ENCODE measurements at places on chromosomes 16 and 17. TPM values are rescaled to one million over a fixed set of nuclear protein-coding genes. Genes with fewer than 3 reads are reported as not detected.

DNA sequence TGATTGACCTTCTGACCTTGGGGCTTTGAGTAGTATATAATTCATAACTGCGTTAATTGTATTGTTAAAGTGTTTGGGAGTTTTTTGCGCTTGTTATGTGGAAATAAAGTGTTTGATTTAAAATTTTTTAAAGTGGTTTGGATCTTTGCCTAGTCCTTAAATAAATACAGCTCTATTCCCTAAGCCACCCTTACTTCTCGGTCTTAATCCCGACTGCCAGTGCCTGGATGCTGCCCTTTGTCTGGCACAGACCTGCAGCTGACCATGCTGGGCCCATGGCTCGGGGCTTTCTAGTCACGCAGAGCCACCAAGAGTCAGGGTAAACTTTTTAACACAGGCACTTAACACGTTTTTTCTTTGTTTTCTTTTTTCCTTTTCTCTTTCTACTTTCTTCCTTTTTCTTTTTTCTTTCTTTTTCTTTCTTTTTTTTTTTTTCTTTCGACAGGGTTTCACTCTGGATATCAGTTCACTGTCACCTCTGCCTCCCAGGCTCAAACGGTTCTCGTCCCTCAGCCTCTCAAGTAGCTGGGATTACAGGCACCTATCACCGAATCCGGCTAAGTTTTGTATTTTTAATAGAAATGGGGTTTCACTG, 19.6 kb upstream of the SLC5A11 start:
- H3K4me1 ChIP-seq: peaks cover 5% of the 10 kb centered on the region
- no peak overlapping the region for H3K4me3 ChIP-seq
- H3K36me3 ChIP-seq: peaks cover 26% of the 10 kb centered on the region
- no peak for DNase-seq
- no peak overlapping the region for H3K27ac ChIP-seq

DNA sequence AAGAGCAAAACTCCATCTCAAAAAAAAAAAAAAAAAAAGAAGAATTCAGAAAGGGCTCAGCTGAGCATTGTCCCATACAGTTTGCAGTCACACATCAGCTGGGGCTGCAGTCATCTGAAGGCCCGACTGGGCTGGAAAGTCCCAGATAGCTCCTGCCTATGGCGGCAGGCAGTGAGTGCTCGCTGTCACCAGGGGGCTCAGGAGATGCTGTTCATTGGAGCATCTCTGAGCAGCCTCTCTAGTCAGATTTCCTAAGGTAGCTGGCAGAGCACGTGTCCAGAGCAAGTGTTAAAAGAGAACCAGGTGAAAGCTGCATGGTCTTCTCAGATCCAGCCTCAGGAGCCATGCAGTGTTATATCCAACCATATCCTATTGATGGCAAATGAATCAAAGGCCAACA, 75.8 kb downstream of the WSCD1 start:
- H3K27me3 ChIP-seq: peaks cover 25% of the 10 kb centered on the region
- H3K4me3 ChIP-seq: no peak overlapping the region
- H3K36me3 ChIP-seq: no peaks in the 10 kb centered on the region
- H3K4me1 ChIP-seq: no peaks in the 10 kb centered on the region

DNA sequence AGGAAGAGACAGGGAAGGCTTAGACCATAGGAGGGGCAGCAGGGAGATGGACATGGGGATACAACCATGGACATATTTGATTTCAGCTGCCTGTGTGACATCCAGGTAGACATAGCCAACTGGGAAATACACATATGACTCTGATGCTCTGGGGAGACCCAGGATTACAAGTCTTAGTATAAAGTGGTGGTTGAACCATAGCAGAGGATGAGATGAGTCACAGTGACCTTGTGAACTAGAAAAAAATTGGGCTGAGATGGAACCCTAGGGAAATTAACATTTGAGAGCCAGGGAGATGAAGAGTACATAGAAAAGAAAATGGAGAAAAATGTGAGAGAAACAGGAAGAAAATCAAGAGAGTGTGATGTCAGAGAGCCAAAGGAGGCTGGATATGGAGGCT, 10.2 kb downstream of the MARCHF10 start:
- peaks cover 7% of the 10 kb centered on the region for H3K27me3 ChIP-seq
- H3K27ac ChIP-seq: no peak overlapping the region
- no peak overlapping the region for H3K4me3 ChIP-seq
- no peaks in the 10 kb centered on the region for H3K36me3 ChIP-seq
- H3K4me1 ChIP-seq: peaks cover 26% of the 10 kb centered on the region

The TBC1D10B gene
- 46.8 TPM for total RNA-seq

The BIRC5 gene
- 20.0 TPM for total RNA-seq

The MYL11 gene
- total RNA-seq: 10.4 TPM
